Bone marrow (tissue), 2 donors: ENCODE measurements at places on chromosomes 11 and 22.

DNA sequence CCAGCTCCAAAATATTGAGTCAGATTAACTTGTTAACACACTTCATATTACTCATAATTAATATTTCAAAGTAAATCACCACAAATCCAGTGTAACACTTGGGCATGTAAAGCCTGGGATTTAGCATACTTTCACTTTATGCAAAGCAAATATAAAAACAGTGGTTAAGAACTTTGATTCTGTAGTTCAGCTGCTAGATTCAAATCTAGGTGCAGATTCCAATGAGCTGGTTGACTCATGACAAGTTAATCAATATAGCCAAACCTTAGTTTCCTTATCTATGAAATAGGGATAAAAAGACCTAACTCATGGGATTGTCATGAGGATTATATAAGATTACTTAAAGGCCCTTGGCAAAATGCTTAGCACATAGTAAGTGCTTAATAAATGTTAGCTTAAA is 45.9 kb downstream of the ARHGAP42 start:
- no peak for DNase-seq

GRCh38 chr11:47399860-47400767 is 8.3 kb upstream of the SLC39A13 start:
- DNase-seq, result no peak

DNA sequence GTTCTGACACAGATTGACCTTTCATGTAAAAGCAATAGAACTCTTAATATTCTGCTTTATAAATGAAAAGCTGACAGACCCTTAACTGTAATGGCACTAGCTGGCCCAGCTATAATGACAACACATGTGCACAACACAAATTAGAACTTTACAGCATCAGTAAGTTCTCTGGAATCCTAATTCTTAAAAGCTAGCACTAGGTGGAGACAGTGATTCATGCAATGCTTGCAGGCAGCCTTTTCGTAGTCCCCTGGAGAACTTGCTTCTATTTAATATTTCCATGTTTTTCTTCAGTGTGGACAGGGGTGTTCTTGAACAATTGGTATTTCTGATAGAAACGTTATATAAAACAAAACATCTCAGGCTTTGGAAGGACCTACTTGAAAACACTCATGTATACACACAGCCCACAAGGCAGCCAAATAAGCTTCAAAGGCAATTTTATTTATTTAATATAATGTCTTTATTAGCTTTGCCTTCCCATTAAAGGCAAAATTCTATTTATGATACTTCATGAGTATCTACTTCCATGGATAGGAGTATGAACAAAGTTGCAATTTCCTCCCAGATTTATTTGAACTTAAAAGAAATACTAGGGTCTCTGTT is 374.3 kb upstream of the MPPED2 start:
- DNase-seq, result no peak

DNA sequence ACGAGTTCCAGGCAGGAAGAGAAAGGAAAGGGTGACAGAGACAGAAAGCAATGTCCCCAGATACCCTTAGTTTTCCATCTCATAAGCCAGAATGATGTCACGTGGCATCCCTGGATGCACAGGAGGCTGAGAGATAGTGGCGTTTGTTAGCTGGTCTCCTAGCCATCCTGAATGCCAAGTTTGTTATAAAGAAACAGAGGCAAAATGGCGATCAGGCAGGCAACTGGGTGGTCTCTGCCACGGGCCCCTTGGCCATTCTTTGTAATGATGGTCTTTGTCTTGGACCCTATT is 5.3 kb downstream of the SMIM38 start:
- no peak for DNase-seq

DNA sequence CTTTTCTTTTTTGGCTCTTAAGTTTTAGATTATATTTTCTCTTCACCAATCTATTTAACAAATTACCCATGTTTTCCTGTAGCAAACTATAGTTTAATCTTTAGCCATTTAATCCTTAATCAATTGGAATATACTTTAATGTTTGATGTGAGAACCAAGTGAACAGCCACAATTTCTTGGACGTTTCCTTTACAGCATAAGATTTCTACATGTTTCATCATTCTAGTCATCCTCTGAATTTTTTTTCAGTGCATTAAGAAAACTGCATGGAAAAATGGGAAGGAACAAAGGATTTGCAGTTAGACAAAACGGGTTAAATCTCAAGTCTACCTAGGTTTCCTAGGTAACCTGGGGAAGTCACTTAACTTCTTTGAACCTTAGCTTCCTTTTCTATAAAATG is 507.1 kb upstream of the CCDC90B start:
- DNase-seq, result no peak

GRCh38 chr22:38655519-38656255 is 505 bp downstream of the FAM227A start:
- DNase-seq, result no peak

GRCh38 chr22:48819961-48820360 is 1007.7 kb downstream of the BRD1 start:
- no peak for DNase-seq

GRCh38 chr11:66116576-66117361 is 46.7 kb downstream of the PACS1 start:
- DNase-seq, result no peak

GRCh38 chr22:49551446-49551845 is 276.2 kb downstream of the BRD1 start:
- no peak for DNase-seq

- no peak for DNase-seq
Observed at GRCh38 chr11:14380947-14381561, 22.1 kb upstream of the RRAS2 start.

DNA sequence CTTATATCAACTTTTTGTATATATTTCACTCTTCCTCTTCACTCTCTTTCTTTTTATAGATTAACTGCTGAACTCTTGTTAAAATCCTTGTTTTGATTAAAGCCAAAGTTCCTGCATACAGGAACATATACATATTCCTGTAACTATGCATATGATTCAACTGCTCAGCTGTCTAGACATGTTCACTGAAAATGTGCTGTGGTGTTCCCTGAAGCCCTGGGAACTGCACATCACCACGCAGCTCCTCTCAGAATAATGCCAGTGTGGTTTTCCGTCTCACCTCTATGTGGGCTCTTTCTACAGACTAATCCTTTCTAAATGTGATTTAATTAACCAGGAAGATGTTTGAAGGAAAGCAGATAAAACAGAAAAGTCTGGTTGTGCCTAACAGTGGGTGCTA is 25.6 kb upstream of the MMP12 start:
- no peak for DNase-seq

DNA sequence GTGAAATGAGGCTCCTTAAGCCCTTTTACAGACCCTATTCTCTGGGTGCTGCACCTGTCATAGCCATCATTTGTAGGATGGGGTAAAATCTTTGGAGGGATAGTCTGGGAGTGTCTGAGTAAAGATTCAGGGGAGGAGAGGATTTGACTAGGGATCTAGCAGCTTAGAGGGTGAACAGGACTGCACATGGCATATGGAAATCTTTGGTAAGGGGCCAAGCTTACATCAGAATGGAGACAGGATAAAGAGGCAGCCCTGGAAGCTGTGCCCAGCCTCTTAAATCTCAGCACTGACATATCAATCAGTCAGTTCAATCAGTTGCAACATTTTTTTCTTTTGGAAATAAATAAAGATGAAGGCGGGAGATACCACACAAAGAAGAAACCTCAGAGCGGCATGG is 301.8 kb upstream of the CADM1 start:
- DNase-seq, result no peak

DNA sequence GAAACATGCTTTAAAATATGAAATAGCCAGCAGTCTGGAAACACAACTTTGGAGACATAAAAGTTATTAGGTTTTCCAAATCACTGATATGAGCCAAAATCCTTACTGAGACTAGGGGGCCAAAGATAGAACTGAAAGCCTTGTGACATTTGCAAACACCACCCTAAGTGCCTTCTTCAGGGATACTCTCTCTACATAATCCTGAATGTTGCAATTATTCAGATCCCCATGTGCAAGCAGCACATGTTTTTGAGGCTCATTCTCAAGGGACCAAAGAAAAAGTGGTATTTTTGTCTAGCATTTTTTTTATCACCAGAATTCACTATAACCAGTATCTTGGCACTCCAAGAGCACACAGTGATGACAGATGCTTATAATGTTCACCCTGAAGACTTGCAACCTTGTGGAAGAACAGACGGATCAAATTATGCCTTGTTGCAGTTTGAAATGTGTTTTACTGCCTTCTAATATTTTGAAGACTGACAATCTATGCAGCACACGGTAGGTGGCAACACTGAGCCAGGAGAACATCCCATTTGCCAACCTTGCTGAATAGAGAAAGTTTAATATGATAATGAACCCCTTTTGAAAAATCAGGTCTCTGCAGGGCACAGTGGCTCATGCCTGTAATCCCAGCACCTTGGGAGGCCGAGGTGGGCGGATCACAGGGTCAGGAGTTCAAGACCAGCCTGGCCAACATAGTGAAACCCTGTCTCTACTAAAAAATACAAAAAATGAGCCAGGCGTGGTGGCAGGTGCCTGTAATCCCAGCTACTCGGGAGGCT is 78.5 kb downstream of the PLEKHA7 start:
- peak; percentile 13 for DNase-seq

DNA sequence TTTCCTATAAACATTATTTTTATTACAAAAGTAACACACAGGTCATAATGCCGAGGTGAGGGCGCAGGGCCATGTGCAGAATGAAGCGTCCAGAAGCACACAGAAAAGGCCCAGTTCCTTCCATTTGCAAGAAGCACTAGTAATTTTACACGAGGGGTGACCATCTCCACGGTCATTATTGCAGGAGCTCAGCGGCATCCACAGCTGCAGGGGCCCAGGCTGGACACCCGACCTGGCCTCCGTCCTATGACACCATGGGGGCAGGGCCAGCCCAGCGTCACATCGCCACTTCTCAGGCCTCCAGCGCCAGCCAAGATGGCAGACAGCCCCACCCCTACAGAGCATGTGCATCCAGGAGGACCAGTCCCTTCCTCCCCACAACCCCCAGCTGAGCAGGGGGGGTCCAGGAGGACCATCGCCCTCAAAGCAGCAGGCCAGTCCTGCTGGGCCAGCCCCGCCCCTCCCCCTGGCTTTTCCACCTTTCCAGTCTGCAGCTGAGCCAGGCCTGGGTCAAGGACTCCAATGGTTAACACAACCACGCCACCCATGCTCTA is 3.5 kb downstream of the IGF2 start:
- DNase-seq, result no peak

GRCh38 chr11:12456651-12457579 is 79.5 kb downstream of the PARVA start:
- DNase-seq, result no peak

DNA sequence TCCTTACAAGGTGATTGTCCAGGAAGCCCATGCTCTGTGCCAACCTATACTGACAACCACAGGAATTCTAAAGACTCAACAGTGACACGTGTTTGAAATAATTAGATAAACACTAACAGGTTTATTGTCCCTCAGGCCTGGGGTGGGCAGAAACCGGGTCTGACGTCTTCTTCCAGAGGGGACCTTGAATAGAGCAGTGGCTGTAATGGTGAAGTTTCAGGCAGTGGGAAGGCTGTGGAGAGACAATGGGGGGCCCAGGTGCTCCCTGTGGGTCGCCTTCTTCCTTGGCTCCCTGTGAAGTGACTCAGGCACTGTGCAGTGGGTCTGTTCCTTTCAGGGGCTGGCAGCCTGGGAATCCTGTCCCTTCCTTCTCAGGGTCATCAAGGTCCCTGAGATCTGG is 54.6 kb downstream of the OTOG start:
- DNase-seq, result no peak

- DNase-seq, result no peak
Observed at GRCh38 chr22:49760630-49761571, 66.8 kb downstream of the BRD1 start.

DNA sequence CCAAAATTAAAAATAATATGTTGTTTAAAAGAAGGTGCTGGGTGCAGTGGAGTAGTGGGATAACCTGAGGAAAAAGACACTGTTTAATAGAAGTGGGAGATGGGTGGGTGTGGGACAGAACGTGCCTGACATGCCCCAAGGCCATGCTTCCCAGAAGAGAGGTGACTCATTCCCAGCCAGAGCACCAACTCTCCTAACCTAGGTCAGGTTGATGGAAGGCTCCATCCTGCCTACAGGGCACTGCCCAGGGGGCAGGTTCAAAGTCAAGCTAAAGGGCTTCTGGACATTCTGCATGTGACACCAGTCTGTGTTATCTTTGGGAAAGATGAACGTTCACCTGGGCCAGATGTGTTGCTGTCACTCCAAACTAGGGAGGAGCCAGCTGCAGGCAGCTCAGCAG is 453.1 kb downstream of the SOX6 start:
- DNase-seq, result no peak

DNA sequence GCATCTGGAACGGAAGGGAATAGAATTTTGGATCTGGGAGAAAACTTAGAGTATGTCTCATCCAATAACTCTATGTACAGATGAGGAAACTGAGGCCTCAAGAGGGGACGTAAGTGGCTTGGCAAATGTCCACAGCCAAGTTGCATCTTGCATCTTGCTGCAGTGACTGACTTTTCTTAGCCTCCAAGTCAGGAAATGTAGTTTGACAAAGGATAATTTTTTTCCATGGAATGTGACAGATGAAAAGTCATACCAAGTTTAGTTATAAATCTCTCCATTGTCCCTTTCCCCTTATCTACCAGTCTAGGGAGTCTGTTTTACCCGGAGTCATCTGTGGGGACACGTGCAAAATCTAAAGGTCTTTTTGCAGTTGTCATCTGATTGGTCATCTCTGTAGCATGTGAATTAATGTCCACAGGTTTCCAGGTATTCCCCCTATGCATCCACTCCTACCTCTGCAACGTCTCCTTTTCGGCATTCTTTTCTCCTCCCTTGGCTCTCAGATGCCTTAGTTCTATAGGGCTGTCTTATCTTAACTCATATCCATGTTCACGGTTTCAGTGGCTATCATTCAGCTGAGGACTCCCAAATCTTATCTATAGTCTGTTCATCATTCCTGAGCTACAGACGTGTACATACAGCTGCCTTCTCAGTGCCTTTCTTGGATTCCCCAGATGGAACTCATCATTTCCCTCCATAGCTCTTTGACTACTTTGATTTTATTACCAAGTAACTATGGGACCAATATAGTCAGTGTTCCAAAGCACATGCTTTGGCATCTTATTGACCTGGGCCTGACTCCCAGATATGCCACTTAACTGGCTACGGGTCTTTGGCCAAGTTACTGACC is 139.5 kb upstream of the TIMP3 start:
- DNase-seq, result no peak

DNA sequence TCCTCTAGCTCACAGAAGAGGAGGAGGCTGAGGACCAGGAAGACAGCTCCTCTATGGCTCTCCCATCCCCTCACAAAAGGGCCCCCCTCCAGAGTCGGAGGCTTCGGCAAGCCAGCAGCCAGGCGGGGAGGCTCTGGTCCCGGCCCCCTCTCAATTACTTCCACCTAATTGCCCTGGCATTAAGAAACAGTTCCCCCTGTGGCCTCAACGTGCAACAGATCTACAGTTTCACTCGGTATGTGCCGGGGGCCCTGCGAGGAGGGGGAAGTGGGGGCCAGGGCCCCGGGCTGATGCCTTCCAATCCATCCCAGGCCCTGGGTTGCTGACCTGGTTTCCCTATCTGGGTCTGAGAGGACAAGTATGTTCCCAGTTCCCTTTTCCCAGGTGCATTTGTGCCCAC is 7.9 kb downstream of the FOXR1 start:
- no peak for DNase-seq

- DNase-seq, result no peak
Observed at GRCh38 chr11:61866231-61866957, 25.0 kb downstream of the FADS3 start.
